ENCODE measurements at places on chromosomes 4 and X.
A peak's percentile ranks its signal among the peaks of the same experiment; 100 is the strongest.

- no peak for DNase-seq
Measured at GRCh38 chr4:172514801-172515200, 653.8 kb upstream of the GALNT7 start.

DNA sequence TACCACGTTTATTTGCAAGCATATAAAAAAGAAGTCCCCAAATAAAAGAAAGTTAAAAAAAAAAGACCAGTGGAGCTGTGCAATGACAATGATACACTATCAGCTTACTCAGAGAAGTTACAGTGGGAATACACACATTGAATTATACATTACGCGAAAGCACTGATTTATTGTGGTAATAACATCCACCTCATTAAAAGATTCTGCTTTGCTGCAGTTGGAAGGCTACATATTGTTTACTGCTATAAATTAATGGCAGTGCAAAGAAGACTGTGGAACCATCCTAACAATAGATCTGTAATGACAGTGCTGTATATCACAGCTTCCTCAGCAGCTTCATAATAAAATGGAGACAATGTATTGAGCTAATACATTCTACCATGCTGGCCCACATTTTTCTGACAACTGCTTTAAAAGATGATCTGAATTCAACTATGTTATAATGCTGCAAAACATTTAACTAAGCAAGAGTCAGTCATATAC is 142.5 kb upstream of the MAB21L2 start:
- DNase-seq, result no peak

DNA sequence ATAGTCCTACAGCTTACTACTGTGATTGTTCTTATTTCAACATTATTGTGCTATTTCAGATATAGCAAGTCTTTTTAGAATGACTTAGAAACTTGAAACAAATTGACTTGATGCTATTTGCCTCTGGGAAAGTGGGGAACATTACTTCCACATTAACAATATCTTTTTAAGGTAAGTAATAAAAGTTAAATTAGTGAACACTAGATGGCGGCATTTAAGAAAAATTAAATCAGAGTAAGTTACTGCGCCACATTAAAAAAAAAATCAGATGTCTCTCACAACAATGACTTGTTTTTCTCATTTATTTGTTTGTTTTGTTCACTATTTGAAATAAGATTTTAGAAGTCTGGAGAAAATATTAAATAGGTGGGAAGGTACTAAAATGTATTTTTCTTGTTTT is 1026.9 kb upstream of the SLIT2 start:
- DNase-seq, result peak; percentile 37

DNA sequence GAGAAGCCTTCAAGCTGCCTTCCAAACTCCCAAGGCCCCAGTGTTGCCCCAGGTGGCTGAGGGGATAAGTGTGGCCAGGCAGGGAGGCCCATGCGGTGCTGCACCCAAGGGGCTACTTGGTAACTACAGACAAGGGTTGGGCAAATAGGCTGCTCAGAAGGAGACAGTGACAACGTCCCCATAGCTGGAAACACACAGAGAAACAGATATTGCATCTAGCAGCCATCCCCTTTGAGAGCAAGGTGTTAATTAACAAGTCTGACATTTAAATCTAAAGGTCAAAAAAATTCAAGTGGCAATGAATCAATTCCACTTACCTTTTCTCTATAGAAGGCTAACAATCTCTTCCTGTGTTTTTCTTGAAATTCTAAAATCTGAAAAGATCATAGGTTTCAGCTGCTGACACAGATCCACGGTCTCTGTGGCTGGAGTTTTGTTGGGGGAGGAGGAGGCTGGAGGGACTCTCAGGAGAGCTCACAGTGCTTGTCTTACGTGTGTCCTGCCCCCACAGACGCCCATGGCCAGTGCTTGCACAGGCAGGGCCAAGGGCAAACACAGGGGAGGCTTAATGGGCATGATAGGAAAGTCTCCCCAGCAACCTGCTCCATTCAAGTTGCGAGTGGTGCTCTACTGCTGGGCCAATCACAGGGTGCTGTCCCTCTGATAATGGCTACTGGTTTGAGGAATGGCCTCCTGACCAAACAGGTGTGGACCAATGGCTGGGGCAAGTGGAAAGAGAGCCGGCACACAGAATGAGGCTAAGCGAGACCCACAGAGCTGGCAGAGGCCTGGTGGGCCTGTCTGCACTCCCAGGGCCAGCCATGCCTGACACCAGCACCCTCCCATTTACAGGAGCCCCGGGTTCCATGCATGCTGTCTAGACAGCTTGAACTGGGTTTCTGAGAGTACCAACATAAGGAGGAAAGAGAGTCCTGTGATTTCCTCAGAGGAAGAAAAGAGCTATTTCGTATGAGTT is 22.6 kb downstream of the RNF212 start:
- DNase-seq, result no peak

- DNase-seq, result no peak
Measured at GRCh38 chr4:56653461-56654237, 27.4 kb downstream of the HOPX start.

DNA sequence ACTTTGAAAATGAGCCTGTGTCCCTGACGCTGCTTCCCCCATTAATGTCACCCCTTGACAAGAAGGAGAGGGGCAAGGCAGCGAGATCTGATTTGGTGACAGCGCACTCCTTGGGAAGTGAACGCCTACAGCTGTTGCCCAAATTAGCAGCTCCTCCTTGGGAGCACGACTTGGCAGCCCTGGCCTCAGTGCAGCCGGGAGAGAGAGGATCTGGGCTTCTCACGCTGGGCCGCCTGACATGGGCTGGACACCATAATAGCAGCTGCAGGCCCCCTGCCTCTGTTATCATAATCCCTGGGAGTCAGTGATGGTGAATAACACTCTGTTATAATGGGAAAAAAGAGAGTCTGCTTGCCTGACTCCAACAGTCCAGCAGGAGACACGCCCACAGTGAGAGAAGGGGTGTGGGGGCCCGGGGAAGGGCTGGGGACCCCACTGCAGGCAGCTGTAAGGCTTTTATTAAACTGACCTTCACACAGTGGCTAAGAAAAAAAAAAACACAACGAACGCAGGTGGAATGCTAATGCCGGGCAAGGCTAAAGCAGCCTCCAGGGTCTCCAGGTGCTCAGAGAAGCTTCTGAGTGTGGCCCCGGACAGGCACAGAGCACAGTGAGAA is 73.3 kb downstream of the PSAPL1 start:
- no peak for DNase-seq

- DNase-seq, result no peak
Measured at GRCh38 chrX:9184211-9184610, 150.3 kb upstream of the FAM9B start.

GRCh38 chr4:119244344-119244743 is 31.8 kb downstream of the USP53 start:
- DNase-seq, result no peak

DNA sequence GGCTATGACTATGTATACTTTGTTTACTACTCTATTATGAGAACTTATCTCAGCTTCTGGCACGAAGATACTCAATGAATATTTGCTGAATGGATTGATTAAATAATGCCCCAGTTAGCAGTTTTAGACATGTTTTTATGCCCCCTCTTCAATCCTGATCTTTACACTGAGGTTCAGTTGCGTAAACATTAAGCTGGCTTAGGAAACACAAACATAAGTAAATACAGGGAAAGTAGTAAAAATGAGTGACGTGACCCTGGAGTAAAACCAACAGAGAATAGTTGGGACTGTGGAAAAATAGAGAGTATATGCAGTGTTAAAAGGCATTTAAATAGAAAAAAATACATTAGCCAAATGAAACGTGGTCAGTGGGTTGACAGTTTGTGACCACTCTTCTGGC is 387.0 kb upstream of the ACTRT1 start:
- no peak for DNase-seq

DNA sequence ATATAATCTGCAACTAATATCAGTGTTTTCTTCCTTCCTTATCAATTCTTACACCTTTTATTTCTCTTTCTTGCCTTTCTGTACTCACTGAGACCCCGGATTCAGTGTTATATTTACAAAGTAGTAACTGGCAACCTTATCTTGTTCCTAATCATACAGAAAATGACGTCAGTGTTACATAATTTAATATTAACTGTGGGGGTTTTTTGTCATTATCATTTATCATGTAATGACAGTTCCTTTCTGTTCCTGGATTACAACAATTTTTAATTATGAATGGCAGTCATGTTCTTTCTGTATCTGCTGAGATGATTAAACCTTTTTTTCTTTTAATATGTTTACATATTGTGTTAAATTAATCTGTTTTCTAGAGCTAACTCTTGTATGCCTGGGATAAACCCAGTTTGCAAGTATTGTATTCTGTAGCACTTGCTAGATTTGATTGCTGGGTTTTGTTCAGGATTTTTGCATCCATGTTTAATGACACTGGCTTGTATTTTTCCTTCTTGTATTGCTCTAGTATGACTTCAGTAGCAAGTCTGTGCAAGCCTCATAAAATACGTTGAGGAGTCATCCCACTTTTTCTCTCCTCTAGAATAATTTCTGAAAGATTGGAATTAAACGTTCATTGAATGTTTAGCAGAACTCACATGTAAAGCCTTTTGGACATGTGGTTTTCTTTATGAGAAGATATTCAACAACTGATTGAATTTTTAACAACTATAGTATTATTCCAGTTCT is 10.4 kb upstream of the HSPA4L start:
- no peak for DNase-seq

- no peak for DNase-seq
Measured at GRCh38 chr4:7818399-7818911, 121.2 kb downstream of the AFAP1 start.

DNA sequence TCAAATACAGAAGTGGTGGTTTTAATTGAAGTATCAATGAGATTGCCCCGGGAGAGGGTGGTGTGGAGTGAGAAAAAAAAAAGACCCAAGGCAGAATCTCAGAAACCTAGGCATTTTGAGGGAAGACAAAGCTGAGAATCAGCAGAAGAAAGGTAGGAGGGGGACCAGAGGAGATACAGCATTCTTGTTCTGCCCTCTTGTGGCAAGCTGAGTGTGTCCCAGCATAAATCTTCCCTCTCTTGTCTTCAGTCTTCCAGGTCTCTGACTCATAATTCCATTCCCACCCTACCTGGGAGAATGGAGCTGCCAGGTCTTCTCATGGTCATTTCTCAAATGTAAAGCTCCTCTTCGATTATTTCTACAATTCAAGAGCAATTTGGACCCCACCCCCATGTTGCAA is 32.7 kb upstream of the MAGED1 start:
- DNase-seq, result no peak

GRCh38 chr4:81604683-81605218 is 133.0 kb upstream of the RASGEF1B start:
- DNase-seq, result no peak

GRCh38 chr4:53116954-53117353 is 248.9 kb downstream of the SCFD2 start:
- no peak for DNase-seq

- no peak for DNase-seq
Measured at GRCh38 chr4:112546476-112546875, 30.5 kb upstream of the NEUROG2 start.

DNA sequence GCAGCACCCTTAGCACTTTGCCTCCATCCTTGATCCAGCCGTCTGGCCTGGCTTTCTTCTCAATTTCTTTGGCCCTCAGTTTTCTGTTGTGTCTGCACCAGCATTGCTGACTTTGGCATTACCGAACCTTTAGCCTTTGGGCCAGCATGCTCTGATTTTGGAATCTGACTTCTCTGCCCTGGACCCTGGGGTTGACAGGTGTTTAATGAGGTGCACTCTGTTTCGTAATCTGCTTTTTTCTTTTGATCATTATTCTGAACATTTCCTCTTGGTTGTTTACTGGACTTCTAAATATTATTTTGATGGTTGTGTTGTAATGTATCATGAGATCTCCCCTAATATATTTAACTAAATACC is 71.5 kb upstream of the ENPP6 start:
- no peak for DNase-seq

DNA sequence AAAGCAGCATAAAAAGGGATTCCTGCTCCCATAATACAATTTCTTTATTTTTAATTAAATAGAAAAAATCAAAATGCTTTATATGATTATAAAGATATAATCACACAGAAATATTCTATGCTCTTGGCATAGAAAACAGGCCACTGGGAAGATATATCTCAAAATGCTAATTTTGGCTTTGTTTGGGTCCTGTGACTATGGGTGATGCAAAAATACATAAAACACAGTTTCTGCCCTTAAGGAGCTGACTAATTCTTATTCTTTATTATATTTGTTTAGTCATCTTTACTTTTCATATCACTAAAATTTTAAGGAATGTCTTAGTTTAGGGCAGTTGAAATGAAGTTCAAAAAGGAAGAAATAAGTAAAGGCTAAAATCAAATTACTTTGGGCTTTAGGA is 7.0 kb upstream of the BMP3 start:
- no peak for DNase-seq

- no peak for DNase-seq
Measured at GRCh38 chrX:80846247-80846646, 36.6 kb upstream of the BRWD3 start.

DNA sequence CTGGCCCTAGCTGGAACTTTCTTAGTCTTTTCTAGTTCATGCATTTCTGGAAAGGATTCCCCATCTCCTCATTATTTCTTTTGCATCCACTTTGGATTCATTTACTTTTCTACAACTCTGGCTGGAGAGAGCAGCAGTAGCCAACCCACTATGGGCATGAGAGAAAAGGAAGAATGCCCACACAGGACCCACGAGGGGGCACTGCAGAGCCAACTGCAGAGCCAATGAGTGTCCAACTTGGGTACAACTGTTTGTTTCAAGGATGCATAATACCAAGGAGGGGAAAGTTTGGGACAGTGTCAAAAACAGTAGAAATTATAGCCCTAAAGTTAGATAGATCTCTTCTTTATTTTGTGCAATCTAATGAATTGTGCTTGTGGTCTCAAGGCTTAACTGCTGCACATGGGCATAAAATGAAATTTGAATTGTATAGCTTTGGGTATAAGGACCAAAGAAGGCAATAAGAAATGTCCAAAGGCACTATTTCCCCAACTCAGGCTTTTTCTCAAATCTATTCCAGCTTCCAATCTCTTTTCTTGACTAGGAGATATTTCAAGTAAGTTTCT is 230.6 kb downstream of the NSUN7 start:
- peak; percentile 24 for DNase-seq

DNA sequence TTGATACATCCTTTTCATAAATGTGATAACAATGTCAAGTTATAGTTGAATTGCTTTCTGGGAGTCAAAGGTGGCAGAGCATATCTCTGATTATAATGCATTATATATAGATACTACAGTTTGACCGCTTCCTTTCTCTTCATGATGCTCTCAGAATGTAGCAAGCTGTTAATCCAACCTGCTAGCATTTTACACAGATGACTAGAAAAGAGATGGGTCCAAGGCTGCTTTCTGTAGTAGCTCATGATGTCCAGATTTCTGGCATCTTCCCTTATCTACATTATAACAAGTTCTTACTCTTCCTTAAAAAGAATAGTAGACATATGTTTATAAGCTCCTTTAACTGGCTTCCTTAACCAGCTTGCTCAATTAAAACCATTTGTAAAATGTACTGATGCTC is 192.0 kb downstream of the NWD2 start:
- no peak for DNase-seq

GRCh38 chr4:114563536-114564315 is 34.9 kb upstream of the UGT8 start:
- DNase-seq, result no peak

GRCh38 chr4:15291122-15291521 is 136.7 kb upstream of the C1QTNF7 start:
- DNase-seq, result peak; percentile 70

GRCh38 chr4:71266090-71266794 is 72.6 kb upstream of the SLC4A4 start:
- DNase-seq, result no peak

- no peak for DNase-seq
Measured at GRCh38 chrX:139293991-139294390, 236.5 kb upstream of the F9 start.

- no peak for DNase-seq
Measured at GRCh38 chr4:5895287-5895686, 2.4 kb upstream of the CRMP1 start.
